ENCODE measurements at places on chromosomes 12 and 14.

- no peak overlapping the region for H3K4me3 ChIP-seq
- H3K27ac ChIP-seq: no peak overlapping the region
- H3K4me1 ChIP-seq: no peaks in the 10 kb centered on the region
- H3K27me3 ChIP-seq: peaks cover 37% of the 10 kb centered on the region
- DNase-seq: peak; percentile 71
- H3K36me3 ChIP-seq: no peaks in the 10 kb centered on the region
Observed at GRCh38 chr12:113058553-113058952, 2.0 kb downstream of the DTX1 start.

DNA sequence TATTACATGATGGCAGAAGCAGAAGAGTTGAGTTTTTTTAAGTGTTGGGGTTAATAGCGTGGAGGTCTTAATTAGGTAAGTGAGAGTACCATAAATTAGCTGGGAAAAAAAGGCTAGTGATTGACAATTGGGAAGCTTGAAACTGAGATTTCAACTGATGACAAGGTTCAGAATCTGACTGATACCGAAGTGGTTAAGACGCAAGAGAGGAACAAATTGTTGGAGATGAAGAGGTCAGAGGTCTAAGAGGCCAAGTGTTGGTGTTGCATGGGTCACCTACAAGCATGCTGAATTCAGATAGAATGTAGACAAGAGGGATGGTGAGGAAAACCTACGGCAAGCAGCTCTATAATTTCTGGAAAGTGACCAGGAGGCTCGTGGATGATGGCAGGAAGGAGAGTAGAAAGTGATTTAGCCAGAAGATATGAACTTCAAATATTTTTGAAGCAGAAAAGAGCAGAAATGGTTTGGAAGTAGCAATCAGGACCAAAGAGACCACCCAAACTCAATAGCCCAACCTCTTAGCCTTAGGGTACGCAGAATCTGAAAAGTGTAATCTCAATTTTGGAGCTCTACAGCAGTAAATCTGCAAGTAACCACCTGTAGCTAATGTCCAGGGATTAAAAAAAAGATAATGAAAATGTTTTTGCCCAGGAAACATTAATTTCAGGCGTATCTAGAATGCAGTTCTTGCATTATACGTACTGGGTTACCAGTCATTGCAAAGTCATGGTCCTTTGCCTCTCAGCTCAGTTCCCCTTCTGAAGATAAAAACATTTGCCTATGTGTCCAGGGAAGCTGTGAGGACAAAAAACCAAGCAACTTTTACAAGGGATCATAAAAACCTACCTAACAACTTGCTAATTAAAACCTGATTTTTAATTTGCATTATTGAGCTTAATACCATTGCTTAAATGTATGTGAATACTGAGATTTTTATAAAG lies 1.7 kb upstream of the TMPO start:
- H3K27ac ChIP-seq: peak overlapping the region; percentile 85
- peak; percentile 50 for DNase-seq
- no peaks in the 10 kb centered on the region for H3K36me3 ChIP-seq

- H3K27me3 ChIP-seq: no peaks in the 10 kb centered on the region
- H3K4me3 ChIP-seq: no peak overlapping the region
- no peaks in the 10 kb centered on the region for H3K4me1 ChIP-seq
- no peak overlapping the region for H3K27ac ChIP-seq
Observed at GRCh38 chr14:24804552-24805212, 170.7 kb upstream of the GZMB start.

DNA sequence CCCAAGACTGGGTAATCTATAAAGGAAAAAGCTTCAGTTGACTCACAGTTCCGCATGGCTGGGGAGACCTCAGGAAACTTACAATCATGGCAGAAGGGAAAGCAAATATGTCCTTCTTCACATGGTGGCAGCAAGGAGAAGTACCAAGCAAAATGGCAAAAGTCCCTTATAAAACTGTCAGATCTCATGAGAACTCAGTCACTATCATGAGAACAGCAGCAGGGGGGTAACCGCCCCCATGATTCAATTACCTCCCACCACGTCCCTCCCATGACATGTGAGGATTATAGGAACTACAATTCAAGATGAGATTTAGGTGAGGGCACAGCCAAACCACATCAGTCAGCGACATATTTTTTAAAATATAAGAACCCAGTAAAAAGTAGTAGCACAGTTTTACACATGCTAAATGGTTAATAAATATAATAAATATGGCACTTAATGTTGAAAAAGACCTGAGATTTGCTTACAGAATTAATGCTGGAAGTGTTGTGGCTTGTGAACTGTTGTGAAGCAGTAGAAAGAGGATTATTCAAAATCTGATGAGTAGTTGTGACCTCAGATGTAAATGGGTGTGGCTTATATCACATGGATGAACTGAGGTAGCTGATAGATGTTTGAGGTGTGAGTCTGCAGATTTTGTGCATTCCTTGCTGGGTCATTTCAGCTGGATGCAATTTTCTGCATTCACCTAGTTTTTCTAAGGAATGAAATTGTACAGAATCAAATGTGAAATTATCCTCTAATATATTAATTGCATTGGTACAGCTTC lies 46.9 kb upstream of the CHPT1 start:
- H3K36me3 ChIP-seq: no peaks in the 10 kb centered on the region
- H3K4me3 ChIP-seq: no peak overlapping the region
- no peak overlapping the region for H3K27ac ChIP-seq
- H3K27me3 ChIP-seq: no peaks in the 10 kb centered on the region
- H3K4me1 ChIP-seq: no peaks in the 10 kb centered on the region

- no peak for DNase-seq
- H3K4me1 ChIP-seq: peaks cover 13% of the 10 kb centered on the region
- no peak overlapping the region for H3K4me3 ChIP-seq
- peaks cover 24% of the 10 kb centered on the region for H3K36me3 ChIP-seq
- no peak overlapping the region for H3K27ac ChIP-seq
Observed at GRCh38 chr12:113935459-113935858, 30.7 kb downstream of the RBM19 start.

- peaks cover 14% of the 10 kb centered on the region for H3K4me1 ChIP-seq
- H3K4me3 ChIP-seq: no peak overlapping the region
- no peaks in the 10 kb centered on the region for H3K27me3 ChIP-seq
- peak overlapping the region; percentile 31 for H3K27ac ChIP-seq
- DNase-seq: peak; percentile 89
Observed at GRCh38 chr14:105013150-105013785, 7.6 kb downstream of the CDCA4 start.
